ENCODE measurements at places on chromosomes 11 and 22.

DNA sequence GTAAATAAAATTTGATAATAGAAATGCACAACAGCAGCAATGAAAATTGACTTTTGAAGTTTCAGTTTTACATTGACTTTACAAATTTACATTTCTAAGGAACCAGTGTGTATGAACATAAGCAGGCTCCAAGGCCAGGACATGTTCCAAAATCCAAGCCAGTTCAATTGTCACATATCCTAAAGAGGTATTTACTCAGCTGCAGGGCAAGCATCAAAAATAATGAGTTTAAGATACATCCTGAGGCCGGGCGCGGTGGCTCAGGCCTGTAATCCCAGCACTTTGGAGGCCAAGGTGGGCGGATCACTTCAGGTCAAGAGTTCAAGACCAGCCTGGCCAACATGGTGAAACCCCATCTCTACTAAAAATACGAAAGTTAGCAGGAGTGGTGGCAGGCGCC, 39.0 kb upstream of the AKIP1 start:
- DNase-seq, result no peak

DNA sequence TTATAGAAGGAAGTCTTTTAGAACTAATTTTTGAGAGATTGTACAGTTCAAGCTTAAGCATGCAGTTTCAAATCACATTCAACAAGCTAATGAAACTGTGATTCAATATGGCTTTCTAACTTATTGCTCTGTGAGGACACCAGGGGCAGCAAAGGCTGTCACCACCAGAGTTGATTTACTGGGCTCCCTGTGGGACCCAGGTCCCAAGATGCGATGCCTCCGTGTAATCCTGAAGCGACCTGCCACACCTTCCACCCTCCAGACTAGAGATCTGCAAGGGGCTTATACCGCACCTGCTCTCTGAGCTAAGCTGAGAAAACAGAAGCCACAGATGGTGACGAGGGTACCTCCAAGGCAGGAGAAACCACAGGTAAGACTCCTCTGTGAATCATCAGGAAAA, 918 bp upstream of the OR51Q1 start:
- no peak for DNase-seq

DNA sequence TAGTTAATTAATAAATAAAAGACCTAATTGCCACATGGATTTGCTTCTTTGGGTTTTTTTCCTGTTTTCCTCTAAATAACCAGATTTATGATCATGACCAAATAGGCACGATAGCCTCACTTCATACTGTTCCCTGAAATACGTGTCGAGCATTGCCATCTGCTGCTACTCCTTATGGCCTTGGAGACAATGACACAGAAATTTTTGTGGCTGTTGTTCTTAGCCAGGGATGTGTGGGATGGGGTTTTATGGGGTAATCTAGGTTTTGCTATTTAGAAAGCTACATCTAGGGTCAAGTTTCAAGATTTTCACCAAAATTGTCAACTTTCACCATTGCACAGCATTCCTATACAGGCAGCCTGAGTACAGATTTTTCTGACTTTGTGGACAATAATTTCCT, 145.2 kb downstream of the DBX1 start:
- no peak for DNase-seq

DNA sequence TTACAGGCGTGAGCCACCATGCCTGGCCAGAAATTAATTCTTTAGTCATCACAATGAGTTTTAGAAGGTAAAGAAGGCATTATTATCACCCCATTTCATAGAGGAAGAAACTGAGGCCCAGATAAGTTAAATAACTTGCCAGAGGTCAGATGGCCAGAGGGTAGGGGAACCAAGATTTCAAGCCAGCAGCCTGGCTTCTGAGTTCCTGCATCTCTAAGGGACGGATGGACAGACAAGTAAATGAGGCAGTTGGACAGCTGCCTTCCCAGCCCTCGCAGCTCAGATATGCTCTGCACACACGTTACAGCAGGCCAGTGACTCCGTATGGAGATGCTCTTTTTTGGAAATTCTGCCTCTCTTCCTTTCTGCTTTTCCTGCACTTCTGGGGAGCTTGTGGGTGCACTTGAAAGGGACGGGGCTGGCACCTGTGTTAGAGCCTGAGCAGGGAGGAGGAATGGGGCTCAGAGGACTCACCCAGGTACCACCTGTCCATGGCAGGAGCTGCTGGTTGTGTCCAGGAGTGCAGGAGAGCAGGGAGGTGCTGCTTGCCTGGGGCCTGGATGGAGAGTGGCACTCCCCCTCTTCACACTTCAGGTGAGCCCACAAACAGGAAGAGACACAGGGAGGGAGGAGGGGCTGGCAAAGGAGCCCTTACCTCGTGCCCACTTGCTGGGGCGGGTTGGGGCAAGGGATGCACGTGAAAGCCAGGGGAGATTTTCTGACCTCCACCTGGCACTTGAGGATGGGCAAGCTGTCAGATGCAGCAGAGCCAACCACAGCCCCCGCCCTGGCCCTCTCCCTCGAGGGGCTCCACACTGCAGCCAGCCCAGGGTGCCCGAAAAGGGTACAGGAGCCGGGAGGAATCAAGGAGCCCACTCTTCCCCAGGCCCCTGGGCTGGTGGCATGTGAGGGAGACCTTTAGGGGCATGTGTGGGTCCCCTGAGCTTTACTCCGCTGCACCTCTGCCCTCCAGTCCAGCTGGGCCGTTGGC, 3.3 kb upstream of the FXYD2 start:
- DNase-seq, result no peak

DNA sequence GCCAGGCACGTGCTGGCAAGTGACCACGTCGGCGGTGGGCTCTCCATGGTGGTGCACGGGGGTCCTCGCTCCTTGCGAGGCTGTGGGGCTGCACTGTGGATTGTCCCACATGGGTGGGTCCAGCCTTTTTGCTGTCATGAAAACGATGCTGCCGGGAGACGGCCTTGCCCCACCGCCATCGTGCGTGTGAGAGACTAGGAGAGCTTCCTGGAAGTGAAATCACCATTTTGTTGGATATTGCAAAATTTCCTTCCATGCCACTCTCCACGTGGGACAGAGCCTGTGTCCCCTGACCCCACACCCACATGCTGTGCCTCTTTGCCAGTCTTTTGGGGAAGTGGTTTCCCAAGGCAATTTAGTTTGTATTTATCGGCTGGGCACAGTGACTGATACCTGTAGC, 18.2 kb upstream of the GRAMD4 start:
- no peak for DNase-seq

GRCh38 chr22:24582056-24582814, 10.6 kb downstream of the LRRC75B start:
- DNase-seq, result no peak

DNA sequence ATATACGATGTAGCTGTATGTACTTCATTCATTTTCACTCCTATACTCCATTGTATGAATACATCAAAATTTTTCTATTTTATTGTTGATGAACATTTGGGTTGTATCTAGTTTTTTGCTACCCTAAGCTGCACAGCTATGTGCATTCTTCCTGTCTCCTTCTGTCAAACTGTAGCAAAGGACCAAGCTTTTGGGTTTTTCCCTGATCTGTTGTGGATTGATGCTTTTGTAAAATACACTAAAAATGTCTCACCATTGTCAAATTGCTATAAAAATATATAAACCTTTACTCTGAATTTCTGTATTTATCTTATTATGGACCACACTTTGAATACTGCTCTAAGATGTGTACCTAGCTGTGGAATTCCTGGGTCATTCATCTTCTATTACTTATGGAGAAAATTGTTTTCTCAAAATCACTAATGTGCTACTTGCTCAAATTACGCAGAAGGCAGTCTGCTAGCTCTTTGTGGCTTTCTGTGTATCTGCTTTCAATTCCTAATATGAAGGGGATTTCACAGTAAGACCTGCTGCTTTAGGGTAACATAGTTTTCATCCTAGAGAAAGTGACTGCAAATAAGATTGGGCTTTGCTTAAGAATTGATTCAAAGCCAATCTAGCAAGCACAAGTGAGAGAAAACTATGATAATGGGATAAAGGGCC, 123.4 kb downstream of the CYP2R1 start:
- DNase-seq, result no peak

- DNase-seq, result no peak
Observed at GRCh38 chr11:134815404-134815803, 403.4 kb upstream of the B3GAT1 start.

DNA sequence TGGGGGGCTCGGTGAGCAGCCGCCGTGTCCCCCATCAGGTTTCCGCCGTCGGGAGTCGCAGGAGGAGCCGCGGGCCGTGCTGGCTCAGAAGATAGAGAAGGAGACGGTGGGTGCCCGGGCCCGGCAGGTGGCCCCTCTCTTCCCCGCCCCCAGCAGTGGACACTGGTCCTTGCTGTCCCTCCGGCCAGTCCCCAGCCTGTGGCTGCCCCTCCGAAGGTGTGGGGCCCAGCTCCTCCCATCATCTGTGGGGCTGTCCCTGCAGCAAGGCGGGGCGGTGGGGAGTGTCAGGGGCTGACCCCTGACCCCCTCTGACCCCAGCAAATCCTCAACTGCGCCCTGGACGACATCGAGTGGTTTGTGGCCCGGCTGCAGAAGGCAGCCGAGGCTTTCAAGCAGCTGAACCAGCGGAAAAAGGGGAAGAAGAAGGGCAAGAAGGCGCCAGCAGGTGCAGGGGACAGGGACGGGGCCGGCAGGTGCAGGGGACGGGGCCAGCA, 15.3 kb downstream of the EPS8L2 start:
- DNase-seq, result no peak

- no peak for DNase-seq
Observed at GRCh38 chr11:116535120-116535519, 237.7 kb downstream of the BUD13 start.

DNA sequence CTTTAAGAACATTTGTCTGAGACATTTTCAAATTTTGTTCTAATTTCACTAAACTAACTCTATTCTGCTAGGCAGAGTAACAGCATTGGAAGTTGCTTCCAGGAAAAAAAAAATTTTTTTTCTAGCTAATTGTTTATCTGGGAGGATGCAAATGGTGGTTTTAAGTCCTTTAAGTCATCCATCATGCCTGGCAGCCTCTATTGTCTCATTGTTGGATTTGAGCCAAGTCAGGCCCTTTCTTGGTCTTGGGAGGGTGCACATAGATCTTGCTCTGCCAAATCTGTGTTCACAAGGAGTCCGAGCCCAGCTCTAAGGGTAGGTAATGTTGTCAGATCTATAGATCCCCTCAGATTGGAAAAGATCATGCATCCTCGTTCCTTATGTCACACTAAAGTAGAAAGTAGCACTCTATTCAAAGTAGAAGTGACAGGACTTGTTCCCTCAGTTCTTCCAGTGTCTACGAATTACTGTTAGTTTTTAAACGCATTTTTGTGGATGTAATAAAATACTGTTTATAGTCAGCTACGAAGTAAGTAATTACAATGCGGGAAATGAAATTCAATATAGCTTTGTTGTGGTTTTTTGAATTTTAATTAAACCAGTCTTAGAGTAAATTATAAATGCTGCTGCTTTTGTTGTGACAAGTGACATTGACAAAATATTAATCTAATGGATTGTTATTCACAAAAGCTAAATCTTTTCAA, 166.0 kb upstream of the RASSF10 start:
- DNase-seq, result no peak

DNA sequence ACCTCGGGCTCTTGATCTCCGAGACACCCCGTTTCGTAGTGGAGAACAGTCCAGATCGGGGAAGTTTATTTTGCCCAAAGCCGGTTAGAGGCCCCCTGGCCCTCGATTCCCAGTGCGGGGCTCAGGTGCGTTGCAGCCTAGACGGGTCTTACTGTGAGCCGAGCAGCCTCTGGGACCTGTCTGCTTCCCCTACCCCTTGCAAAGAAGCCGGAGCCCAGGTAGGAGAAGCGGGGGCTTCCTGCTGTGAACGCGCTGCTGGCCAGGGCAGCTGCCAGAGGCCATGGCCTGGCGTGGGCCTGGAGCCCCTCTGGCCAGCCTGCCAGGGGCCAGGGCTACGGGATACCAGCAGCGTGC, 621 bp downstream of the TSPO start:
- no peak for DNase-seq

GRCh38 chr11:6395470-6396060, 5.3 kb downstream of the SMPD1 start:
- no peak for DNase-seq

GRCh38 chr11:47179655-47179991, 2.9 kb upstream of the ARFGAP2 start:
- DNase-seq, result no peak

DNA sequence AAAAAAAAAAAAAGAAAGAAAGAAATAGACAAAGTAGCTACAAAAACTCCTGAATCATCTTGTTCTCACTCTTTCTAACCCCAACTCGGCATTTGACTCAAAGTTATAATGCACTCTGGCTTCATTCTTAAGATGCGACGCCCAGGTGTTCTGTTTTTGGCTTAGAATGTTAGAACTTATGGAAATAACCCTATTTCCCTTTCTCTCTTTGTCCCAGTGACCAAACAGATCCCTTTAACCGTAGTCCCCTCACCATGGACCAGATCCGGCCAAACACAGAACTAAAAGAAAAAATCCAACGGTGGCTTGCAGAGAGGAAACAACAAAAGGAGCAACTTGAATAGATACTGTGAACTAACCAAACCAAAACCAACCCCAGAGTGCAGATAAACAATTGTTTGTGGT, 5.3 kb upstream of the ATP5MG start:
- no peak for DNase-seq

- DNase-seq, result no peak
Observed at GRCh38 chr11:45145379-45146071, 914 bp upstream of the PRDM11 start.

DNA sequence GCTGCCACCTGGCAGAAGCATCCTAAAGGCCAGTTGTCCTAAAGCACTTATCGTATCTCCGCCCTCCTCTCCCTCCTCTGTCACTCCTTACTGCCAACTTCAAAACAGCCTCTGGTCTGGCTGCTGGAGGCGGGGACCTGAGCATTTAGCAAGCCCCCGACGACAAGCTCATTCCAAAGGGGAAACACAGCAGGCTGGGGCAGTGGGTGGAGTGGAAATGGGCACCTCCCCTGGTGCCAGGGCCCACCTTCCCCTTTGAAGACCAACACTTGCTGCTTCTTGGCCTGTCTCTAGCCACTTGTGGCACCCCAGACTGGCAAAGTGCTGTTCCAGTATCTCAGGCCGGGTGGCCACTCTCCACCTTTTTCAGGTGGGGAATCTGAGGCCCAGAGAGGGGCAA, 3.6 kb downstream of the MAP3K11 start:
- DNase-seq, result no peak

DNA sequence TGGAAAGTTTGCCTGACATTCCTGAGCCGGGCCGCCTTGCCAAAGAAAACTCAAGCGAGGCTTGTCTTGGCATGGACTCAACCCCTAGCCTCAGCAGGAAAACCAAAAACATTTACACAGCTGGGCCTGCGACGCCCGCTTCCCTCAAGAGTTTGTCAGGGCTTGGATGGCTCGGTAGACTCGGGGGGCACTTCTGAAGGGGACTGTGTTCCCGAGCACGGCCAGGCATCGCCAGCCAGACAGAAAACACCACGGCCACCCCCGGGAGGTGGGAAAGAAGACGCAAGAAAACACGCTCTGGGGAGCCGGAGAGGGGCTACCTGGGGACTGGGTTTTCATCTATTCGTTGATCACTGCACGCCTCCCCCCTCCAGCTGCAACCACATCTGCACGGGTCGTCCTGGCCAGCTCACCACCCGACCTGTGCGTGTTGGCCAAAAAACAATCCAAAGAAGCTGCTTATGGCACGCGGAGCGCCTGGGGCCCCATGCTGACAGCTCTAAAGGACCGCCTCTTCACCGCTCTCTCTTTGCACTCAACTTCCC, 380.7 kb downstream of the MN1 start:
- peak; percentile 79 for DNase-seq

GRCh38 chr11:34437224-34438125, 1.3 kb upstream of the CAT start:
- DNase-seq, result no peak

GRCh38 chr11:120167659-120168058, 29.7 kb upstream of the TRIM29 start:
- no peak for DNase-seq

- no peak for DNase-seq
Observed at GRCh38 chr22:36746375-36746970, 29.4 kb downstream of the IFT27 start.

Measured in AG04449 (cell line).